ENCODE measurements at places on chromosomes 13 and 19.

- no peak for DNase-seq
Observed at GRCh38 chr19:34336781-34337271, 28.2 kb upstream of the GPI start.

DNA sequence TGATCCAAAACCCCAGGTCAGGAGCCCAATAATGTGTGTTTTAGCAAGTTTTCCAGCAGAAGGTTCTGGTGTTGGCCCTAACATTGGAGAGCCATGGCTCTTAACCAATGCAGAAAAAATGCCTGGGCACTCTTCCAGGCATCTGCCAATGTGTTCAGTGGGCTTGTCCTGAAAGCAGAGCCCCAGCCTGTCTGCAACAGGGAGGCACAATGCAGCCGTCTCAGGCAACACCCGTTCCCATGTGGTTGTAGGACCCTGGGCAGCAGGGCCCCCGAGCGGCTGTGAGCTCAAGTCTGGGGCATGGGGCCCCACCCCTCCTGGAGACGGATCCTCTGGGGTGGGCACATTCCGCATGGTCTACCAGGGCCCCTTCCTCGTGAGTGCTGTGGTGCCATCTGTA is 58.1 kb upstream of the SIAH3 start:
- DNase-seq = no peak

DNA sequence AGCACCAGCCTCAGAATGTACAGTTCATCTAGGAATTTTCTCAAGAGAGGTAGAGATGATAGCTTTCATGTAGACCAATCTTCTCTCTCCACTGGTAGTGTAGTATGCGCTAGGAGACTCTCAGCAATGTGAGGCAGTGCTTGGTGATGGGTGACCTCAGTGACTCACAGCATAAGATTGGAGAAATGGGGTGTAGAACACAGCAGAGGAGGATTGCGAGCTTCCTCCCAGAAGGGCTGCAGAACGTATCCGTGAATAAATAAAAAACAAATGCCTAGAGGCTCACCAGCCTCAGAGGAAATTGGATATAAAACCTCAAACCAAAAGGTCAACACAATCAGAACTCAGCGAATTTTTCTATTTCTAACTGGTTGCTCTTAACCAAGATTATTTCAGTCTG is 182.9 kb upstream of the RXFP2 start:
- no peak for DNase-seq

DNA sequence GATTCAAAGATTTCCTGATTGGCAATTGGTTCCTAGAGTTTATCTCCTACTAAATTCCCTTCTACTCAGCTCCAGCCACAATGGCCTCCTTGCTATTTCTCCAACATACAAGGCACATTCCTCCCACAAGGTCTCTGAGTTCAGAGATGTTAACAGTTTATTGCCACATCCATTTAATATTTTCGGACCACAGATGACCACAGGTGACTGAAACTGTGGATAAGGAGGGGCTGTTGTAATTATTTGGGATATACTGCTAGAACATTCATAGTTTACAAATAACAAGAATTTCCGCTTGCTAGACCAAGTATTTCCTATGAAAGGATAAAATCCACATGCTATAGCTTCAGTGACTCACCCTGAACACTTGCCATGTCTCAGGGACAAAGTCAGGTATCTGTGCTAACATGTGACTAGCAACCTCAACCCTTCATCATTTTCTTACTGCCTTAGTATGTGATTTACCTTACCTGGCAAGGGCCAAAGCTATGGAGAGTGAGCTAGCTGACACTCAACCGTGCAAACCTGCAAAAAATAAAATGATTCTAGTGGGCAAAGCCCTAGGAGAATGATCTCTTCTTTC is 117.7 kb downstream of the TBC1D4 start:
- no peak for DNase-seq

DNA sequence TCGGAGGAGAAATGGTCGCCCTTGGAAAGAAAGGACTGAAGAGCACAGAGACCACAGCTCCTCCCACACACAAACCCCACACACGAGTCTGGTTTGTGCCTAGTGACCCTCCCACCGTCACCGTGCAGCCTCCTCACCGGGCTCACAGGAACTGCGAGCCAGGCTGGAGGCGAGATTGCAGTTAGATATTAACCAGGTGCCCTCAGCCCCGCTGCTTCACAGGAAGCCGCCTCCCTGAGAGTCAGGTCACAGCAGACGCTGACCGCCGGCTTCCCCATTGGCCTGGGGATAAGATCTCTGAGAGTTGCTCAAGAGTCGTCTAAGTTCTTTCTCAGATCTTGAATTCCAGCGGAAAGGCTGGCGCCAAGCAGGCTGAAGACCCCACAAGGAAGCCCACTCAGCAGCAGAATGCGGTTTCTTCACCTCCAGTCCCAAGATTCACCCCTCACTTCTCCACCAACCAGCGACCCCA is 870 bp downstream of the ZNF44 start:
- DNase-seq = peak; percentile 93

DNA sequence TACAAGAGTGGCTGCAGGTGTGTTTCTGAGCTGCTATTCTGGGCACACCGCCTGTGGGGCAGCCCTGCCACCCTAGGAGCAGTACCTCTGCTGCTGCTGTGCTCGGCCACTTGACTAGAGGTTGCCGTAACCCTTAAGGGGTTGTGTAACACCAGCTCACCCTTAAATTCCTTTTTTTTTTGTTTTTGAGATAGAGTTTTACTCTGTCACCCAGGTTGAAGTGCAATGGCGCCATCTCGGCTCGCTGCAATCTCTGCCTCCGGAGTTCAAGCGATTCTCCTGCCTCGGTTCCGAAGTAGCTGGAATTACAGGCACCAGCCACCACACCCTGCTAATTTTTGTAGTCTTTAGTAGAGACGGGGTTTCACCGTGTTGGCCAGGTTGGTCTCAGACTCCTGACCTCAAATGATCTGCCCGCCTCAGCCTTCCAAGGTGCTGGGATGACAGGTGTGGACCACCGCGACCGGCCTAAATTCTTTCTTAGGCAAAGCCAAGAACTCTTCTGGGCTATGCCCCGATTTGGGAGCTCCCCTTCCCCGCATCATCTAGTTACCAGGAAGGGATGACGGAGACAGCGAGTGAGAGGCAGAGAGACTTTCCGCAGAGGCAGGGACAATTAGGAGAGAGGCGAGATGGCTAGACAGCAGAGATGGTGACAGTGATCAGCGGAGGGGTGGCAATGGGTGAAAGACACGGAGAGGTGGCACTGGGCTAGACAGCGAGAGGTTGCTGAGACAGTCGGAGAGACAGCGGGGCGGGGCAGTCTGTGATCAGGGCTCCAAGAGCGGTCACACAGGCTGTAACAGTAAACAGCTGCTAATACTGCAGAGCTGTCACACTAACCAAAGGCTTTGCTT is 4.4 kb upstream of the LILRA5 start:
- peak; percentile 60 for DNase-seq

DNA sequence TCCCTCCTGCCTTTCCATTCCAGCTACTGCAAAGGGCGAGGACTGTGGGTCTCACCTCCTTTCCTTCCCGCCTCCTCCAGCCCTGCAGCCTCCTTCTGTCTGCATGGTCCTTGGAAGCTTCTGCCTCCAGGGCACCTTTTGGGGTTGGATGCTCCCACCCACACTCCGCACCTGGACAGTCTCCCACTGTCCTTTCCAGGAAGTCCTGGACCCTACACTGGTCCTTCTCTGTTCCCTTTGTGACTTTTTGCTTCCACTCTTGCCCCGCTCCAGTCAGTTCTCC is 130.8 kb downstream of the USP12 start:
- no peak for DNase-seq

- no peak for DNase-seq
Observed at GRCh38 chr13:44967704-44968433, 21.4 kb downstream of the NUFIP1 start.

DNA sequence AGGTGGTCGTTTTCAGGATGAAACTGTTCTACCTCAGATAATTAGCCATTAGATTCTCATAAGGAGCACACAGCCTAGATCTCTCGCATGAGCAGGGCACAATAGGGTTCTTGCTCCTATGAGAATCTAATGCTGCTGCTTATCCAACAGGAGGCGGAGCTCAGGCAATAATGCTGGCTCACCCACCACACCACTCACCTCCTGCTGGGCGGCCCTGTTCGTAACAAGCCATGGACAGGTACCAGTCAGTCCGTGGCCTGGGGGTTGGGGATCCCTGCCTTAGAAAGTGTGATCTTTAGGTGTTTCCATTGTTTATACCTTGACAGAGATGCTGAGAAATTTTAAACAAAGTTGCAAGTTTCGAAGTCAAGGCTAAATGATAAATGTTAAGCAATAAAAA is 344.6 kb upstream of the HTR2A start:
- no peak for DNase-seq

- DNase-seq = no peak
Observed at GRCh38 chr13:45696610-45697226, 5.4 kb upstream of the CBY2 start.

DNA sequence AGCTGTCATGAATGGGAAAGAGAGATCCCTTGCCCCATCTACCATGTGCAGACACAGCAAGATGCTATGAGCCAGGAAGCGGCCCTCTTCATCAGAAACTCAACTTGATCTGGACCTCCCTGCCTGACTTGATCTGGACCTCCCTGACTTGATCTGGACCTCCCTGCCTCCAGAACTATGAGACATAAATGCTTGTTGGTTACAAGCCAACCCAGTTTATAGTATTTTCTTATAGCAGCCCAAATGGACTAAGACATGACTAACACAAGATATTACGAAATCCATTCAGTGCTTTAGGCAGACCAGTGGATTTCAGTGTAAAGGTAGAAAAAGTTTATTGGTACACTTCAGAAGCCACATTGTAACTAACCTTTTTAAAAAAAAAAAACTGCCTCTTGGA is 15.6 kb downstream of the PCID2 start:
- no peak for DNase-seq

DNA sequence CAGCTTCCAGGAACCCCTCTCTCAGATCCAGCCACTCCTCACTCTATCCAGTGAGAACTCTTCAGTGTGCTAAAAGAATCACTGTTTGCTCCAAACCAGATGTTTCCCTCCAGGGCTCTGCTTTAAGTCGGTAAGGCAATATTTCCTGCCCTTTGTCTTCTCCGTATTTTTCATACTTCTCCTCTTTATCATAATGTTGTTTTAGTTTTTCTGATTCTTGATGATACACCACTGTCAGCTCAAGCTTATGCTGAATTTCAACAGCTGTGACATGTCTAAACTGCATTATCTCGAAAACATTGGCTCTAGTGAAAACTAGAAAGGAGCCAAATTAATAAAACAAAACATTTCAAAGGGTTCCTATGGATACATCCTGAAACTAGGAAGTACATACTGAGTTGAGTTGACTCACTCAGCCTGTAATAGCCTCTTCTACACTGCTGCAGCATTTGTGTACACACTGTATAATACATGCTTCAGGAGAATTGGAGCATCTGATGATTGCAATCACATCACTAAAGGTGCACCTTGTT is 39.8 kb downstream of the GPR180 start:
- DNase-seq = no peak

DNA sequence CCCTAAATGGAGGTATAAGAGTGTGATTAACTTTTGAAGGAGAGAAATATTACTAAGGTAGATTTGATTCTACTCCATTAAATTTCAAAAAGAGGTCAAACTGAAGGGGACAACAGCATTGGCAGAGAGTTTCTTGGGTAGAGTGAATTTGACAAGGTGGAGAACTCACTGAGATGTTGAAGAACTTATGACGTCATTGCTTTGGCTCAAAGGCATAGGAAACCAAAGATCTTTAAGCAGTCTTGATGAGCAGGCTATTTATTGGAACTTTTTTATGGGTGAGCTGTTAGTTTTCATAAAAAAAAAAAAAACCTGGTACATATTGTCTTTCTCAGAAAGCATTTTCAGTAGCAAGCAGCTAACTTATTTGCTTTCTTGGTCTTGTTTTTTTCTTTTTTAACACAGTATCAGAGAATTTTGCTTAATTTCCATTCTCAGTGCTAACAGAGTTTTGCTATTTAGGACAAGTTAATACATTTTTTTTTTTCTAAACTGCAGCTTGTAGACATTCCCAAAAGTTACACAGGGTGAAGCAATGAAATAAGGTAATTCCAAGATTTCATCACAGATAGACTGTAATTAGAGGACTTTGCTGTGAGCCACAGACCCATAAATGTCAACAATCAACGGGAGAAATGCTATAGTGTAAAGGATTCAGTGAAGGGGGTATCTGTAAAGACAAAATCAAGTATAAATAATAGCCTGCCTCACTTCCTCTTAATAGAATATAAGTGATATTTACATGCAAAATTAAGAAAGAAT is 412.2 kb upstream of the KLHL1 start:
- DNase-seq = no peak

- no peak for DNase-seq
Observed at GRCh38 chr13:33176526-33176925, 109.0 kb downstream of the STARD13 start.

DNA sequence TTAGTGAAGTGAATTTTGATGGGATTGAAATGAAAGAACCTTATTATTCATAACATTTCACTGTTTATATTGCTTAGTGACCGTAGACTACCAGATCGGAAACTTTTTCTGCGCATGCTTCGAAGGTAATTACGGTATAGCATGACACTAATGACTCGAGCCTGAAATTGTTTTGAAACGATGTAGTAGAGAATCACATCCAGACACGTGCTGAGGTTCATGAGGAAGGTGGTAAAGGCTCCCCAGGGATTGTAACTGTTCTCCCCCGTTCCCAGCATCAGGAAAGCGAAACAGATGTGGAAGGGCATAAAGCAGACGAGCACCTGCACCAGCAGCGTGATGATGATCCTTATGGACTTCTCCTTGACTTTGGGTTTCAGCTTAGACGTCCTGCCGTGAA is 3.3 kb downstream of the GPR18 start:
- no peak for DNase-seq

DNA sequence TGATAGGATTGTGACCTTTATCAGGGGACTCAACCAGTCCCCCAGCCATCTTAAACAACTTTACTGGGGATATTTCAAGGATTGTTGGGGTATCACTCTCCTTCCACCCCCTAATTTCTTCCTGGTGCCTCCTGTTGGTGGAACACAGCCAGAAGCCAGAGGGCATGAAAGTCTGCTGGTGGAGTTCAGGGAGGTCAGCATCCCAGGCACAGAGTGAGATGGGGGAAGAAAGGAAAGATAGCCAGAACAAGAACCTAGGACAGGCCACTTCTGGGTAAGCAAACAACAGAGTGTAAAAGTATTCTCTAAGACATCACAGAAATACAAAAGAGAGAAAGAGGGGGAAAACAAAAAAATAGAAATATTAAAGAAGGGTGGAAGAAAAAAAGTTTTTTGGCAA is 101.8 kb downstream of the SPRY2 start:
- DNase-seq = no peak

- no peak for DNase-seq
Observed at GRCh38 chr13:34748073-34748472, 194.0 kb upstream of the NBEA start.

GRCh38 chr13:51502153-51502651 is 49.4 kb upstream of the INTS6 start:
- no peak for DNase-seq
